ENCODE measurements at places on chromosomes 5 and 9.

DNA sequence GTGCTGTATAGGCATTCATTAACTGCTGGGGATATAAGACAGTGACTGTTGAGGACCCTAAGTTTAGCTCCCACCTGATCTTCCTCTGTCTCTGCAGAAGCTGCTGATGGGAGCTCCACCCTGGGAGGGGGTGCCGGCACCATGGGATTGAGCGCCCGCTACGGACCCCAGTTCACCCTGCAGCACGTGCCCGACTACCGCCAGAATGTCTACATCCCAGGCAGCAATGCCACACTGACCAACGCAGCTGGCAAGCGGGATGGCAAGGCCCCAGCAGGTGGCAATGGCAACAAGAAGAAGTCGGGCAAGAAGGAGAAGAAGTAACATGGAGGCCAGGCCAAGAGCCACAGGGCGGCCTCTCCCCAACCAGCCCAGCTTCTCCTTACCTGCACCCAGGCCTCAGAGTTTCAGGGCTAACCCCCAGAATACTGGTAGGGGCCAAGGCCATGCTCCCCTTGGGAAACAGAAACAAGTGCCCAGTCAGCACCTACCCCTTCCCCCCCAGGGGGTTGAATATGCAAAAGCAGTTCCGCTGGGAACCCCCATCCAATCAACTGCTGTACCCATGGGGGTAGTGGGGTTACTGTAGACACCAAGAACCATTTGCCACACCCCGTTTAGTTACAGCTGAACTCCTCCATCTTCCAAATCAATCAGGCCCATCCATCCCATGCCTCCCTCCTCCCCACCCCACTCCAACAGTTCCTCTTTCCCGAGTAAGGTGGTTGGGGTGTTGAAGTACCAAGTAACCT, 22.1 kb downstream of the PCDHGC5 start:
- no peak for DNase-seq

- DNase-seq = no peak
These were observed 4.2 kb downstream of the SARDH start for GRCh38 chr9:133733796-133734533.

DNA sequence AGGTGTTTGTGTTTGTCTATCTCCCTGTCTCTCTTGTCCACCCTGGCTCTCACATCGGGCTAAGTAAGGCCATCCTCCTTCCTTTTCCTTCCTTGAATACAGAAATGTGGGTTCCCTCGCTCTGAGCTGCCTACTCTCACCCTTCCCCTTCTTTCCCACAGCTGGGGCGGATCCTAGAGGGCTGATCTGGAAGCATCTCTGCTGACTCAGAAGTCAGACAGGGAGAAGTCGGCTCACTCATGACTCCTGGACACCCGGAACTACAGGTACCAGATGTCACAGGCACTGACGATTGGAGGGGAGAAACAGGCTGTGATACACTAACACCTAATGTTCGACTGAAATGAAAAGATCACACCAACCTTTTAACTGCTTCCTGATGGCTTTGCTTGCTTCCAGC, 41.3 kb downstream of the PTPN3 start:
- no peak for DNase-seq

DNA sequence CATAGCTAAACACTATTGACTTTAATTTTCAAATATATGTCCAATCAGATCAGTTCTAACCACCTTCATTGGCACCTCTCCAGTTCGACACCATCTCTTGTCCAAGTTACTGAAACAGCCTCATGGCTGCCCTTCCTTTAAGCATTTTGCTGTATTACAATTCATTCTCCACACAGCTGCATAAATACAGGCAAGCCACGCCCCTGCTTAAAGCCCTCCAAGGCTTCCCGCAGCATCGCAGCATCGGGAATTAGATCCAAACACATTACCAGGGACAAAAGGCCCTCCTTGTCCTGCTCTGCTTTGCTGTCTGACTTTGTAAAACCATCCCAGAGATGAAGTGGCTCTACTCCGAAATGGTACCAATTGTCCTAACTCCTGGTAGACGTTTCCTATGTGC, 75.1 kb upstream of the RAI14 start:
- no peak for DNase-seq

GRCh38 chr9:131744720-131745201, 4.9 kb upstream of the RAPGEF1 start:
- DNase-seq = no peak

DNA sequence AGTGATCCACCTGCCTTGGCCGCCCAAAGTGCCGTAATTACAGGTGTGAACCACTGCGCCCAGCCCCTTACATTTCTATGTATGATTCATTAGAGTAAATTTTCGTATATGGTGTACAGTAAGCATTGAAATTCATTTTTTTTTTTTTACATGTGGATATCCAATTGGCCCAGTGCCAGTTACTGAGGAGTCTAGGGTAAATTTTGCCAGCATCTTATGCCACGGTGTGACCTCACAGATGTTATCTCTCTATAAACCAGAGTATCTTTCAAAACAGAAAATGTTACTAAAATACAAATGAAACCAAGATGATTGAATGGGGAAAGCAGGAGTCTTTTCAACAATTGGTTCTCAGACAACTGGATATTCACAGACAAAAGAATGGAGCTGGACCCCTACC, 64.7 kb downstream of the IPPK start:
- DNase-seq = no peak

- no peak for DNase-seq
These were observed 48.7 kb downstream of the KIAA1958 start for GRCh38 chr9:112535301-112535700.

DNA sequence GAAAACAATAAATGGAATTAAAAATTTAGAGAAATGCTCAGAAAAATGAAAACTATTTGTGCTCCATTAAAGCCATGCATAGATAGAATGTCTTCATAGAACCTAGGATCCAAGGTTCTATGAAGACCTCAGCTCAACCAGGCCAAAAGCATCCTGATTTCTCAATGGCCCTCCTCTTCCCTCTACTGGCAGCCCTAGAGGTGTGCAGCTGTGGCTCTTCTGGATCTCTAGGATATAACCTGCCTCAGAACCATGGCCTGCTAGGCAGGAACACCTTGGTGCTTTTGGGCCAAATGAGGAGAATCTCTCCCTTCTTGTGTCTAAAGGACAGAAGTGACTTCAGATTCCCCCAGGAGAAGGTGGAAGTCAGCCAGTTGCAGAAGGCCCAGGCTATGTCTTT, 15.1 kb downstream of the IFNA1 start:
- DNase-seq = no peak

DNA sequence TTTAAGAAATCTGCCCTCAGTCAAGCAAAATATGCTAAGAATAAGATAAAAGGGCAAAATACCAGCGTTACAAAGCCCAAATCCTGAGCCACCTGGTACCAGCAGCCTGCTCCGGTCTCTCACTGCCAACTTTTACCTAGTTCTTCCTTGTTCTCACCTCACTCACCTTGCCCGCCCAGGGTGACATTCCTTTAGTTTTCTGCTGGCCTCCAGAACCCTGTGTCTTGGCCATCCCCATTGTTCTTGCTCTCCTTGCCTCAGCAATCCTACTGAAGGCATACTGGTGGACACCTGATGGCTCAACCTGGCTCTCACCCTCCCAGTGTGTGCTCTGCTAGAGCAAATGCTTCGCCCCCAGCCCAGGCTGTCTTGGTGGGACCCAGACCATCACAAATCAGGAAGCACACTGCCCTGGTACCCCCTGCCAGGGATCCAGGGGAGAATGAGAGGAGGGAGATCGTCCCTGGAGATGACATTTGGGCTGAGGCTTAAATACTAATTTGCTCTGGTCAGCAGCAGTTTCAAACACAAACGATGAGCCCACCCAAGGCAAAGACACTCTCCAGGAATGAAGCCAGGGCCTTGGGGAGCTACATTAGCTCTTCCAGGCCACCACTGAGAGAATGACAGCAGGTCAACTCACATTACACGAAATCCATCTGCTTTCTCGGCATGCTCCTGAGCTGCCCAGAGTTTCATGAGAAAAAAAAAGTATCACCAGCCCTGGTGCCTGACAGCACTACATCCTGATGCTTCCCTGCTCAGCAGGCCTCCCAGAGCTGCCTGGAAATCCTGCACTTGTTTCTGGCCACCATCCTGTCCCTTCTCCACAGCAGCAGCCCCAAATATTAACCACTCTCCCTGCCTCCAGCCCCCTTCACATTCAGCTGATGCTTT, 12.2 kb upstream of the SEPTIN8 start:
- no peak for DNase-seq

DNA sequence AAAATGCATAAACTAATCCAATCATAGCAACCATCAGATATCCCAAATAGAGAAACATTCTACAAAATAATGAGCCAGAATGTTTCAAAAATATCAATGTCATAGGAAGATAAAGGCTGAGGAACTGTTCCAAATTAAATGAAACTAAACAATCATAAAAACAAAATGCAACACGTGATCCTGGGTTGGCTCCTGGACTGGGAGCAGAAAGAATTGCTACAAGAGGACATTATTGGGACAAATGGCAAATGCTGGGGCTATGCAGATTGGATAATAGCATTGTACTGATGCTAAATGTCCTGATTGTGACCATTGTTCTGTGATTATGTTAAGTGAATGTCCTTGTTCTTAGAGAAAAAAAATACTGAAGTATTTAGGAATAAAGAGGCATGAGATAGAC, 54.2 kb upstream of the AKNA start:
- DNase-seq = no peak

GRCh38 chr9:111065414-111065813, 27.1 kb upstream of the LPAR1 start:
- no peak for DNase-seq

- DNase-seq = no peak
These were observed 185.9 kb downstream of the SEMA6A start for GRCh38 chr5:116388564-116389258.

- DNase-seq = no peak
These were observed 15.4 kb downstream of the MEGF10 start for GRCh38 chr5:127306036-127306435.

DNA sequence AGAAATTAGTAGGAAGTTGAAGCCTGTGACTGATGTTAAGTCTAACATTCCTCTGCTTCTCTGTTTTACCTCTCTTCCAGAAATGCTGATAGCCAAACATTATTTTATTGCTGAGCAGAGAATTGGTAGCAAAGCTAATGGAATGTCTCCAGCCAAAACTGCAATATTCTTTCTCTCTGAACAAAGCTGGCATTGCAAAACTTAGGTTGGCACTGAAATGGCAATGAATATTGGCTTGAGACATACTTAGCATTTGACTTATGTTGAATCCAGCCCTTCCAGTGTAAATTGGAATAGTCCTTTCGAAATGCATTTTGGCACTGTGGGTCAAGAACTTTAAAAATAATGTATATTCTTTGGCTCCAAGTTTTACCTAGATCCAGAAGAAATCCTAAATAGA, 21.1 kb downstream of the FAF2 start:
- DNase-seq = no peak

DNA sequence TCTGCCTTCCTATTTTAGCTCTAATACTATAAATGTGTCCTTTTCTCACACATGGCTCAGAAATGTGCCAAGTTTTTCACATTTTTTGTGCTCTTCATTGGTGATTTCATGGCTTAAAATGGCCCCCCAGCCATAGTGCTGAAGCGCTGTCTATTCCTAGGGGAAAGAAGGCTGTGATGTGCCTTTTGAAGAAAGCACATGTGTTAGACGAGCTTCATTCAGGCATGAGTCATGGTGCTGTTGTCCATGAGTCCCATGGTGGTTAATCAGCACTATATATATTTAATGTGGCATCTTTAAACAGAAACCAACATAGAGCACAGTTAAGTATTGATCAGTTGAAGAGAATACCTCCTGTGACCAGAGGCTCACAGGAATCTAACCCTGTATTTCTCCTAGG, 55.8 kb downstream of the PDE8B start:
- no peak for DNase-seq

- no peak for DNase-seq
These were observed 39.2 kb downstream of the PPIC start for GRCh38 chr5:122997294-122997693.

- DNase-seq = no peak
These were observed 5.8 kb downstream of the BRD9 start for GRCh38 chr5:886716-887325.

DNA sequence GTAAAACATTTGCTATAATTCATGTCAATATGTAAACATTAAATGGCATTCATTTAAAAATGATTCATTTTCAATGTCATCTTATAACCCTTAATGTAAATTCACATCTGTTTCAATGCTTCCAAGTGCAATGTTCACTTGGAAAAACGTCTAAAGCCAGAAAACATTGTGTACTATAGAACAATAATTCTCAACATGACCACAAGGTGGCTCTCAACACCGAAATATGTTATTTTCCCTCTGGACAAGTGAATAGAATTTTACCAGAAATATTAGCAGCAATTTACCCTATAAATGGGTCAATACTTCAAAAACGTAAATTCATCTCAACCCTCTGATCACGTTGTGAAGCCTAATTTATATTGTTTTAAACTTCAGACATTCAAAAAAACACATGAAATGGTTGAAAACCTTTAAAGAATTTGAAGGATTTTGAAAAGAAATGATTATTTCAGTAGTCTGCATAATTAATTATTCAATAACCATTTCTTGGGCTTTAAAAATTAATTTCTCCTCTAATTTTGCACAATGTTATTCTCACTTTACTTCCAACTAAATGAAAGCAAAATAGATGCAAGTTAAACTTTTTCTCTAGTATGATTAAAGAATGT, 11.0 kb downstream of the CDH10 start:
- DNase-seq = no peak

- DNase-seq = no peak
These were observed 23.3 kb downstream of the TRIP13 start for GRCh38 chr5:915946-916345.

- DNase-seq = no peak
These were observed 369.6 kb downstream of the CYLC2 start for GRCh38 chr9:103364753-103365152.

DNA sequence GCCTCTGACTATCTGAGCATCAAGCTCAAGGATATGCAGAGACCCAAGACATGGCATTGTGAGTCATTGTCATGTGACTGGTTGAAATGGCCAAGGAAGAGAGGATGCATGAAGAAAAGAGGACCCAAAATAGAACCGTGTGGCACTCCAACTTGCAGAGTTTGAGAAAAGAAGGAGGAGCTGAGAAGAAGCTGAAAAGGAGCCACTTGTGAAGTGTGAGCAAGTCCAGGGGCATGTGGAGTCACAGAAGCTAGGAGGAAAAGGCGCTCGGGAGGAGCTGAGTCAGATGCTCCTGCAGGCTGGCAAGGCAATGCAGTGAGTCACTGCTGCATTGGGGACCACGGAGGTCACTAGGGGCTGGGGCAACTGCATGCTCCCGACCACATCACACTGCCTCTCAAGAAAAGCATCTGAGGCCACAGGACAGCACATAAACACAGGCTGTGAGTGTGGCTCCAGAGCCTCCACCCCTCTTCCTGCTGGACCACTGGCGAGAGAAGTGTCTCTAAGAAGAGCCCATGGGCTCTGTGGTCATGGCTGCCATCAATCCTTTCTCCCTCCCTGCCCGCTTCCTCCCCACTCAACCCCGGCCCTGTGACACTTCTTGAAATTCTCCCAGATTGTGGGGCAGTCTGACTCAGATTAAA, 197.6 kb downstream of the DRD1 start:
- no peak for DNase-seq

- DNase-seq = no peak
These were observed 206.8 kb upstream of the ITGA1 start for GRCh38 chr5:52580921-52581320.

- no peak for DNase-seq
These were observed 368.3 kb downstream of the ENC1 start for GRCh38 chr5:74272024-74272775.

- DNase-seq = no peak
These were observed 72.4 kb upstream of the MPDZ start for GRCh38 chr9:13351778-13352386.

- DNase-seq = no peak
These were observed 66.2 kb downstream of the NDST1 start for GRCh38 chr5:150573867-150574817.

- DNase-seq = peak; percentile 56
These were observed 48.2 kb downstream of the ROPN1L start for GRCh38 chr5:10489810-10490426.

- no peak for DNase-seq
These were observed 31.0 kb upstream of the B4GALT1 start for GRCh38 chr9:33198165-33198564.
